Stimulated activated CD8-positive, alpha-beta memory T cell treated with anti-CD3 and anti-CD28 coated beads, Interleukin-2, amount 100 ng/mL, for 1 hour (primary cell): ENCODE measurements at places on chromosomes 2 and 18.

DNA sequence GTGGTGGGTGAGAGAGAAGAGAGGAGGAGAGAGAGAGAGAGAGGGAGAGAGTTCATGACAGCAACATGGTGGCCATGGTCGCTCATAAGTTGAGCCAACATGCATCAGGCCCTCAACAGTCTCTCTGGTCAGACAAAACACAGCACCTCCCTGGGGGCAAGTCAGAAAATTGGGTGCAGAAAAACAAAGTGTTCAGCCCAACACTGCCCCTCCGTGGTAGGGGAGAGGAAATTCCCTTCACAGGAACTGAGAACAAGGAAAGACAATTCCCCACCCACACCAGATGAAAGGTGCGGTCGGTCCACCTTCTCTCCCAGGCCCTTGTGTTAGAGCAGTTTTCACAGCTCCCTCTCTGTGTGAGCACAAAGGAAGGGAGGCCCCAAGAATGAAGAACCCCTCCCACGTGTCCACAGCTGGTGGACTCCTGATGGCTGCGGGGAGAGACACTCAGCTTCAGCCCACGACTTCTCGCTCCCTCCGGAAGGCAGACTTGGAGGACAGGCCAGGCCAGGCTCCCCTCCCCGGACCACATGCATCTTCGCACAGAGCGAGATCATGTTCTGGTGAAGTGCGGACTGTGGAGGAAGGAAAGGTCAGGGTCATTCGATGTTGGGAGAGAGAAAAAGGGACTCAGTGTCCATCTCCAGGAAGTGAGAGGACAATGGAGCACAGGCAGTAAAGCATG lies 181.7 kb downstream of the ANAPC1 start:
- DNase-seq: peak; percentile 22

- DNase-seq: no peak
Observed at GRCh38 chr2:61585383-61585782, 47.2 kb upstream of the XPO1 start.

DNA sequence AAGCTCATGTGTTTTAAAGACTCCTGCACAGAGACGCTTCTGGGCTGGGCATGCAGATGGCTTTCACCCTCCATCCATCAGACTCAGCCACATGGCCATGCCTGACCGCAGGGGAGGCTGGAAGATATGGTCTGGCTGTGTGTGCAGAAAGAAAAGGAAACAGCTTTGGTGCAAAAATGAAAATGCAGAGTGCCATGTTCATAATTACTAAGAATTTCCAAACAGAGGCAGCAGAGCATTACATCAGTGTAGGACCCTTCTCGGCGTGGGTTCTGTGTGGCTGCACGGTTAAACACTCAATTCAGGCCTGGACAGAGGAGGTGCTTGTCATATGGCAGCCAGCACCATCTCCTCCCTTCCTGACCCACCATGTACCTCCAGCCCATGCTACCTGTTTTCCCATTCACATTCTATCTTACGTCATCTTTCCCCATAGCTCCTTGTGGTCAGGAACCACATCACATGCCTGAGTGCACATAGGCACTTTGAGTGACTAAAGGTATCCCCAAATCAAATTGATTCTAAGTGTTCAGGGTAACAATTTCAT lies 200.3 kb upstream of the ID2 start:
- DNase-seq: no peak

GRCh38 chr18:23228102-23229061 lies 93.1 kb downstream of the CABLES1 start:
- no peak for DNase-seq

DNA sequence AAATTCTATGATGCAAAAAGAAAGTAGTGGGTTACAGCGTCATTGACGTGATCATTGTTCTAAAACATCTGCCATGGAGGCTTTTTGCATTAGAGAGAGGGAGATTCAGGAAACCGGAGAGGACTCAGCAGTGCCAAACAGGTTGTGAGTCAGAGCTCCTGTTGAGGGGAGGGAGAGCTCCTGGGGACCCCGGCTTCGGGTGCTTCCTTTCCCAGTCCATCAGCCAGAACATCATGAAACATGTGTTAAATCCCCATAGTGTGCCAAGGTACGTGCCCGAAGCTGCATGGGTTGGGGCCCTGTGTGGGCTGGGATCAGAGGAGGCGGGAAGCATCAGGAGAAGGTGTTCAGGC lies 791 bp upstream of the CYRIA start:
- DNase-seq: no peak

DNA sequence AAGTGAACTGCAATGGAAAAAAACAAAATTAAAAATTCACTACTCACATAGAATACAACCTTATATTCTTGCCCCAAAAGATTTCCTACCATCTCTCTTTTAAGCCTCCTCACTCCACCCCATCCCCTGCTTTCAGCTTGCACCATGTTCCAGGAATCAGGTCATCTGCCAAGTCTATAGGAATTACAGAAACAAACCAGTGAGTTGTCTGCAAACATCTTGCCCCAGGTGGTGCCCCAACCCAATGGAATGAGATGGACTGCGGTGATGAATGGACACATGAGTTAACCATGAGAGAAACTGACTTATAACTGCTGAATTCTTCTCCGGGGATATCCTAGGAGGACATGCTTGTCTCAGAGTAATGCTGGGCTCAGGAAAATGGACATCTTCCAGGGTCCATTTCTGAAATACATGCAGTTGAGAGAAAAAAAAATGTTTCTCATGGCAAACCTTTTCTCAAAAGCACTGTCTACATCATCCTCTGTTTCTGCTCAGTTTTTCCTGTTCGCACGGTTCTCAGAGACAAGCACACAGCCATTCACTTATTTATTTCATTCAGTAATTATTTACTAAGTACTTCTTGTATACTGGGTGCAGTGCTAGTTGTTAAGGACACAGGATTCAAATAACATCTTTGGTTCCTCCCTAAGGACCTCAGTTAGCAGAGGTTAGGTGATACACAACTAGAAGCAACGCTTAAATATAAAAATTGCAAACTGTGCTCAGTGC lies 350.0 kb downstream of the RND3 start:
- DNase-seq: no peak

- DNase-seq: no peak
Observed at GRCh38 chr2:231185050-231185725, 13.2 kb upstream of the ARMC9 start.

GRCh38 chr2:238121511-238122286 lies 16.8 kb upstream of the KLHL30 start:
- DNase-seq: no peak
